H9 (cell line): ENCODE measurements at places on chromosomes 6 and 20. TPM values are rescaled to one million over a fixed set of nuclear protein-coding genes. Genes with fewer than 3 reads are reported as not detected.
A peak's percentile ranks its signal among the peaks of the same experiment; 100 is the strongest.

DNA sequence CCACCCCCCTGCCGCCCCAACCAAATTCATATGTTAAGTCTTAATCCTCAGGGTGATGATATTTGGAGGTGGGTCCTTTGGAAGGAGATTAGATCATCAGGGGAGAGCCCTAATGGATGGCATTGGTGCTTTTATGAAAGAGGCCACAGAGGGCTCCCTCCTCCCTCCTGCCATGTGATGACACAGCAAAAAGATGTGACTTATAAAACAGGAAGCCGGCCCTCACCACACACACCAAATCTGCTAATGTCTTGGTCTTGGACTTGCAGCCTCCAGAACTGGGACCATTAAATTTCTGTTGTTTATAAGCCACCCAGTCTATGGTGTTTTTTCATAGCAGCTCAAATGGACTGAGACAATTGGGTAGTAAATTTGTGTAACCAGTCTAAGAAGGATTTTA, 176.3 kb downstream of the ADGRG6 start:
- H3K4me3 ChIP-seq: no peak overlapping the region
- DNase-seq: peak; percentile 37
- H3K36me3 ChIP-seq: no peaks in the 10 kb centered on the region
- no peaks in the 10 kb centered on the region for H3K27me3 ChIP-seq
- H3K27ac ChIP-seq: no peak overlapping the region

GRCh38 chr6:68233623-68234022, 401.5 kb upstream of the ADGRB3 start:
- H3K4me1 ChIP-seq: peaks cover 2% of the 10 kb centered on the region
- H3K27ac ChIP-seq: no peak overlapping the region
- no peaks in the 10 kb centered on the region for H3K27me3 ChIP-seq

- no peak overlapping the region for H3K4me3 ChIP-seq
- DNase-seq: no peak
- no peaks in the 10 kb centered on the region for H3K4me1 ChIP-seq
- no peaks in the 10 kb centered on the region for H3K36me3 ChIP-seq
- no peaks in the 10 kb centered on the region for H3K27me3 ChIP-seq
- no peak overlapping the region for H3K27ac ChIP-seq
Measured at GRCh38 chr20:23656372-23656771, 18.6 kb upstream of the CST3 start.

DNA sequence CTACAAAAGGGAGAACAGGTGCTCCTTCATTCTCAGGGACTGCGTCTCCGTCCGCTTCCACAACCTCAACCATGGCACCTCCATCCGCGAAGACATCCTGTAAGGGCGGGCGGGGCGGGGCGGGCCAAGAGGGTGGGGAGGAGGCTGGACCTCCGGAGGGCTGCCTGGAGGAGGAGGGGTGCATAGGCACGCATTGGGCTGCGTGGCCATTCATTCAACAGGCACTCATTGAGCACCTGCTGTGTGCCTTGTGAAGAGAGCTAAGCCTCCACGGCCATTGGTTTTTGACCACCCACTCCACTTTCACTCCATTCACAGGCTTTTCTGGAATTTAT, 435 bp downstream of the ZSWIM3 start:
- DNase-seq: peak; percentile 89
- peaks cover 14% of the 10 kb centered on the region; the same call in 1 of the 2 replicates for H3K4me1 ChIP-seq

DNA sequence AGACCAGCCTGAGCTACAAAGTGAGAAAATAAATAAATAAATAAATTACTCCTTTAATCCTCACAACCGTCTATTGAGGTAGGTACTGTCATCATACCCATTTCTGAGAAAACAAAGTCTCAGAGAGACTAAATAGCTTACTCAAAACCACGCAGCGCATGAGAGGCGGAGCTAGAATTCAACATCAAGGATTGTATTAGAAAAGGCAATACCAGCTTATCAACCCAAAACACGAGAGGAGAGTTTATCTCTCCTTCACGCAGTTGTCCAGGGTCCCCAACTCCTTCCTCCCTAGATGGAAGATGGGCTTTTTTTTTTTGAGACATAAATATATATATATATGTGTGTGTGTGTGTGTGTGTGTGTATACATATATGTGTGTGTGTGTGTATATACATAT, 12.2 kb downstream of the HNF4A start:
- DNase-seq: no peak
- no peaks in the 10 kb centered on the region for H3K36me3 ChIP-seq
- no peak overlapping the region for H3K4me3 ChIP-seq

DNA sequence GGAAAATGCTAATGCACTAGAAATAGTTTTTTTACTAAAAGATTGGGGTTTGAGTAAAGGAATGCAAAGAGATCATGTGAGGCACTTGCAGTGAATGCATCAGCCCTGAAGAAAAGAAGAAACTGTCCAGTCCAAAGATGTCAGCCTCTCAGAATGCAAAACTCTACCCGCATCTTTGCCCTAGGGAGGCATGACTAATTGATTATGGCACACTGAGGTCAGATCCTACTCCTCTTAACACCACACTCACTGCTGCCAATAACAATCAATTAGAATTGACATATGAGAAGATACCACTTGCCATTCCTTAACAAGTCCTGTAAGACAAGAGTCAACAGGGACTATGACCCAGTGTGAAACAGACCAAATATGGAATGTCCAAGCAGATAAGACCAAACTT, 262.3 kb upstream of the PLN start:
- no peaks in the 10 kb centered on the region for H3K36me3 ChIP-seq
- H3K4me3 ChIP-seq: no peak overlapping the region
- H3K27ac ChIP-seq: no peak overlapping the region
- DNase-seq: no peak
- no peaks in the 10 kb centered on the region for H3K27me3 ChIP-seq

DNA sequence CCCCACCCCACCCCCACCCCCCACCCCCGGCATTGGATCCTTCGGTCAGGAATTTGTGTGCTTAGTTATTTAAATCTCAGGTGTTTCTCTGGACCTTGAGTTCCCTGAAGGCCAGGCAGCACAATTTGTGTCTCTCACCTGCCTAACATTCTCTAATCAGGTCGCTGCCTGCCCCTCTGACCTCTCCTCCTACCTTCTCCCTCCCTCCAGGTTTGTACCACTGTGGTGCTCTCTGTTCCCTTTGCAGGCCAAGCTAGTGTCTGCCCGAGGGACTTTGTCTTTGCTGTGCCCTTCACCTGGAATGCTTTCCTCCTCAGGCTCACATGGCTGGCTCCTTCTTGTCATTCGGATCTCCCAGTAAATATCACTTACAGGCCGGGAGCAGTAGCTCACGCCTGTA, 131.4 kb upstream of the SLC2A12 start:
- DNase-seq: peak; percentile 64
- peak overlapping the region; percentile 20; the same call in 1 of the 3 replicates for H3K4me3 ChIP-seq
- H3K4me1 ChIP-seq: peaks cover 14% of the 10 kb centered on the region
- no peaks in the 10 kb centered on the region for H3K27me3 ChIP-seq
- H3K36me3 ChIP-seq: no peaks in the 10 kb centered on the region

GRCh38 chr20:2320813-2321658, 25.2 kb downstream of the TGM3 start:
- no peak overlapping the region for H3K4me3 ChIP-seq
- no peaks in the 10 kb centered on the region for H3K4me1 ChIP-seq
- H3K36me3 ChIP-seq: no peaks in the 10 kb centered on the region
- H3K27ac ChIP-seq: no peak overlapping the region
- no peaks in the 10 kb centered on the region for H3K27me3 ChIP-seq

DNA sequence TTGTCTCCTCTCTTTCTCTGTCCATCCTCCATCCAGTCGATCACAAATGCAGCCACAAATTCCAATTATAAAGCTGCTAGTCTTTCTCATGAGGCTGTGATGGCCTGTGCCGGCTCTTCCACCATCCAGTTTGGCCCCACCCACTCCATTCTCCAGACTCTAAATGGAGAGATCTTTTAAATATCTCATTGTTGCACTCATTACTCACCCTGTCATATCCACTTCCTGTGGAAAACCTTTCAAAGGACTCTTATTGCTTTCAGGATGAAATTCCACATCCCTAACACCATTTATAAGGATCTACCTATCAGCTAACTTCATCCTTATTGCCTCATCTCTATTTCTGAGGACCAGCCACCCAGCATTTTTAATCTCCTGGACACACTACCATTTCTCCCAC, 70.6 kb downstream of the NRN1 start:
- H3K36me3 ChIP-seq: no peaks in the 10 kb centered on the region; the same call in 2 of the 3 replicates
- no peaks in the 10 kb centered on the region for H3K27me3 ChIP-seq
- H3K4me1 ChIP-seq: no peaks in the 10 kb centered on the region
- H3K27ac ChIP-seq: no peak overlapping the region

DNA sequence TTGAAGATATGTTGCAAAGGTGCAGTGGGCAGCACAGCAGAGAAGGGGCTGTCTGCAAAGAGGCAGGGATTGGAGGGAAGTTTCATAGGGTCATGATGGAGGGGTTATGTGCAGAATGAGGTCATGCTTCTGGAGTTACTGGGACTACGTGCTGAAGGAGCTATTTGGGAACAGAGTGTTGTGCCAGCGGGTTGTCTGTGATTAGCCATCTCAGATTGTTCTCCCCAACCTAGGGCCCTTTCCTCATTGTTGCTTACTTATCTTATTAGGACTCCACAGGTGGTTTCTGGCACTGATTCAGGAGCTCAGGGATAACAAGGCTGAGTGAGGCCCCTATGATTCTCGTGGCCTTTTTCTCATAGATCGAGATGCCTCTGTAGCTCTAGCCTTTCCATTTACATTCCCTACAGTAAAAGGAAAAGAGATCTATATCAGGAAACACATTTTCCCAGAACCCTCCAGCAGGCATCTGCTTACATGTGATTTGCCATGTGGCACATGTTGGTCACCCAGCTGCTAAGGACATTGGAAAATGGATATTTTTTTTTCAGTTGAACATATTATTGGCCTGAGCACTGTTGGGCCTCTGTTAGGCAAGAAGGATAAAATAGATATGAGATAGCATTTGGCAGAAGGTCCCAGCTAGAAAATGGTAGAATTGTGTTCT, 429.6 kb upstream of the PLCB4 start:
- peaks cover 6% of the 10 kb centered on the region for H3K36me3 ChIP-seq
- H3K4me3 ChIP-seq: no peak overlapping the region
- DNase-seq: no peak
- no peaks in the 10 kb centered on the region; the same call in 1 of the 2 replicates for H3K4me1 ChIP-seq
- no peak overlapping the region for H3K27ac ChIP-seq

DNA sequence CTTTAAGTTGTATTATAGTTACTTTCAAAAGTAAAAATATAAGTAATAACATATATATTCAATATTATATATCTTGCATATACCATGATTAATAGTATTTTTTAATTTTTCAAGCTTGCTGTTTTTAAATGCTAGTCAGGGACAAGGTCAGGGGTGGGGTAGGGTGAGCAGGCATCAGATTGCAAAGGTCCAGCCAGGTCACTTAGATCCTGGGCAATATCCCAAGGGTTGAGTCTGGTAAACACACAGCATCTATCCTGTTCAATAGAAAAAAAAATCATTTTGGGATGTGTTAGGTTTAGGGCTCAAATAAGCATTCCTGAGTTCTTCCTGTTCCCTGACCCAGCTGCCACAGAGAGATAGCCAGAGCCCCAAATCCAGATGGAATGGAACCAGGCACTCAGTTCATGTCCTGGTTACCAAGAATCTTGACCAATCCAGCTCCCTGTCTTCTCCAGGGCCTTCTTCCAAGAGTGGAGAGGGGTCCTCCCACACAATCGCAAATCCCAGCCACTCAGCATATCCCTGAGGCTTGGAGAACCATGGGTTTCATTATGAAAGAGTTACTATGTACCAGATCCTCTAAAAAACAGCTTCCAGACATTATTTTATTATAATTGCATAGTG, 134.9 kb upstream of the TOP1 start:
- no peaks in the 10 kb centered on the region for H3K4me1 ChIP-seq
- no peak overlapping the region for H3K4me3 ChIP-seq
- H3K27me3 ChIP-seq: no peaks in the 10 kb centered on the region
- no peak for DNase-seq
- no peaks in the 10 kb centered on the region for H3K36me3 ChIP-seq
- no peak overlapping the region for H3K27ac ChIP-seq

DNA sequence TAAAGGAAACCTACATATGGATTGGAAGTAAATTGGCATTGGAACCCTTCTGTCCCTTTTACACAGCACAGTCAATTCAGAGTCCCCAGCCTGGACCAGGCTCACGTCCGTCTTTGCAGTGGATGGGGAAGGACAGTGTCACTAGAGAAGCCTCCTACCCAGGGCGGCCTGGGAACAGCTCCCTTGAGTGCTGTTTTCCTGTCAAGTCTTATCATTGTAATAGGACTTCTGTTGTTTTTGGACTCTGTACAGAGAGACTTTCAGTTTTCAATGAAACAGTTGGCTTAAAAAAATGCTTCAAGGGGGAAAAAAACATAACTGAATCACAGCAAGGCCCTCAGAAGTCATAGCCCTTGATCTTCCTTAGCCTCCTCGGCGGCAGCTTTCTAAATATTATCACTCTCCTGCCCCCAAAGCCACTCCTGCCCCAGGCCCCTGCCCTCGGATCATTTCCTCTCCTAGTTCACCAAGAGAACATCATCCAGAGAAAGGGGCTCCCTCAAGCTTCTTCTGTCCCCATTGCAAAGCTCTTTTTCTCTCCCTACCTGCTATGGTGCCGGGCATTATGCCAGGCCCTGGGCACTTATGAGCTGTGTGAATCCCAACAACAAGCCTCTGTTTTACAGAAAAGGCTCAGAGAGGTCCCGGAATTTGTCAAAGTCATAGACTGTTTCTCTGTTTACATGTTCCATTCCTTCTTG, 37.8 kb upstream of the CNKSR3 start:
- no peak overlapping the region for H3K4me3 ChIP-seq
- H3K27me3 ChIP-seq: no peaks in the 10 kb centered on the region; the same call in 1 of the 2 replicates
- no peak overlapping the region for H3K27ac ChIP-seq
- DNase-seq: no peak
- H3K4me1 ChIP-seq: no peaks in the 10 kb centered on the region
- no peaks in the 10 kb centered on the region for H3K36me3 ChIP-seq

DNA sequence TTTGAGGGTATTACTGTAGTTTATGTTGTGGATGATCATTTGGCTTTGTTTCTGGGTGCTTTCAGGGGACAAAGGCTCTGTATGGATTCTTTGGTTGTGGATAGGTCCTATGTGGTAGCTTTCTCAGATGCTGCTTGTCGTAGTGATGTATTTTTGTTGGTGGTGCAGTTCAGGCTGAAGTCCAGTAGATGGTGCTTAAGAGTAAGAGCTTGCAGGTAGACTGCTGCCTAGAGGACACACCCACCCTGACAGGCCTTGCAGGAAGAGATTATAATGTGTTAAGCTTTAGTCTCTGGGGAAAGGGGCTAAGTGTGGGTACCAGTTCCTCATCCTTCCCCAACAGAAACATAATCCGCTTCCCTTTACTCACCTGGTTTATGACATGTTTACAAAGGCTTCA, 62.6 kb upstream of the ADGRB3 start:
- no peak overlapping the region for H3K4me3 ChIP-seq
- no peak overlapping the region for H3K27ac ChIP-seq
- DNase-seq: peak; percentile 78
- no peaks in the 10 kb centered on the region for H3K27me3 ChIP-seq
- peaks cover 7% of the 10 kb centered on the region for H3K36me3 ChIP-seq

Gene IPCEF1
- 0.48 and 0.77 TPM in 2 replicates for total RNA-seq

Gene CHD6
- total RNA-seq: 48.2 and 51.5 TPM in 2 replicates

Gene SLC9A8
- 7.5 and 7.9 TPM in 2 replicates for total RNA-seq

Gene KCNK16
- not detected in 2 replicates for total RNA-seq

Gene TRIM31
- total RNA-seq: not detected in 2 replicates

Gene KIF13A
- 38.2 and 43.1 TPM in 2 replicates for total RNA-seq

Gene DZANK1
- 9.6 and 10.5 TPM in 2 replicates for total RNA-seq

Gene KCNB1
- 0.42 and 0.68 TPM in 2 replicates for total RNA-seq

Gene RAMACL
- 0.28 and 0.29 TPM in 2 replicates for total RNA-seq

Gene SULF2
- total RNA-seq: 30.9 and 31.2 TPM in 2 replicates

Gene CCHCR1
- total RNA-seq: 42.7 and 45.5 TPM in 2 replicates
